ENCODE measurements at places on chromosomes 12 and 14. TPM values are rescaled to one million over a fixed set of nuclear protein-coding genes. Genes with fewer than 3 reads are reported as not detected.

GRCh38 chr12:30447061-30447750, 248.5 kb downstream of the IPO8 start:
- DNase-seq = no peak

DNA sequence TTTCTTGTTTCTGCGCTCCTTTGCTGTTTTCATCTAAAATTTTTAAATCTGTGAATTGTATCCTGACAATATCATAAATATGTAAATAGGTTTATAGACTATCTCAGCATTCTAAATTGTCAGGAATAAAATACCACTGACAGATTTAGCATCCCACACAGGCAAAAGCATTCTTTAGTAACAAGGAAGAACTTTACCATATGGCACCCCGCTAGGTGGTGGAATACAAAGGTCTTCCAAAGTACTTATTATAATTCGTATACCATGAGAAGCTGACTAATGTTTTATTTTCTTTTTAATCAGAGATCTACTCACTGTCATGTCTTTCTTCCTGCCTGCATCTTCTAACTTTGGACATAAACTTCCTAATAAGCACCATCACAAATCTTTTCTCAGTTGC, 328.8 kb upstream of the NOVA1 start:
- no peak for DNase-seq

DNA sequence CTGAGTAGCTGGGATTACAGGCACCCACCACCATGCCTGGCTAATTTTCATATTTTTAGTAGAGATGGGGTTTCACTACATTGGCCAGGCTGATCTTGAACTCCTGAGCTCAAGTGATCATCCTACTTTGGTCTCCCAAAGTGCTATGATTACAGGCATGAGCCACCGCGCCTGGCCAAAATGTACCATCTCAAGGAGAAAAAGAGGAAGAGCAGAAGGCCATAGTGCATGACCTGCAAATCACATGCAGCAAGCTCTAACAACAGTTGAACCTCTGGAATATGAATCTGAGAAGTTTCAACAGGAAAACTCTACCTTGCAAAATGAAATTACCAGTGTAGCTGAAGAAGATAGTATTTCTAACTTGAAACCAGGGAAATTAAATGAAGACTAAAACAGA, 17.1 kb upstream of the SERPINA1 start:
- DNase-seq = no peak

- no peak for DNase-seq
These were observed 190.5 kb downstream of the TSPAN9 start for GRCh38 chr12:3267690-3268089.

OR4E2 gene
- not detected for total RNA-seq

SLC6A13 gene
- 5.8 TPM for total RNA-seq

Data from right cardiac atrium (tissue), 5 donors.